8988T (cell line): ENCODE measurements at places on chromosomes 7 and 10.
A peak's percentile ranks its signal among the peaks of the same experiment; 100 is the strongest.

GRCh38 chr7:22671177-22671879 lies 55.7 kb upstream of the IL6 start:
- no peak for DNase-seq

- no peak for DNase-seq
These were observed 87.2 kb downstream of the EZH2 start for GRCh38 chr7:148796841-148797240.

- no peak for DNase-seq
These were observed 60.9 kb downstream of the RELN start for GRCh38 chr7:103928581-103928980.

DNA sequence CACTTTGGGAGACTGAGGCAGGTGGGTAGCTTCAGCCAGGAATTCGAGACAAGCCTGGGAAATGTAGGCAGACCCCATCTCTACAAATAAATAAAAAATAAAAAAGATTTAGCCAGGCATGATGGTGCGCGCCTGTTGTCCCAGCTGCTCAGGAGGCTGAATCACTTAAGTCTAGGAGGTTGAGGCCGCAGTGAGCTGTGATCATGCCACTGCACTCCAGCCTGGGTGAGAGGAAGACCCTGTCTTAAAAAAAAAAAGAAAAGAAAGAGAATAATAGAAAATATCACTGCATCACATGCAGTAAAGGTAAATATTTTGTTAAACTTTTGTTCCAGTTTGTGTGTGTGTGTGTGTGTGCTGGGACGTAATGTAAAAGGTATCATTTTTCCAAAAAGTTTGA lies 3.0 kb downstream of the STRIP2 start:
- no peak for DNase-seq

GRCh38 chr7:12477620-12478019 lies 74.0 kb upstream of the VWDE start:
- DNase-seq: no peak

- no peak for DNase-seq
These were observed 307.2 kb downstream of the SNX13 start for GRCh38 chr7:17633067-17633466.

GRCh38 chr7:150970424-150970823 lies 7.7 kb downstream of the KCNH2 start:
- DNase-seq: no peak

DNA sequence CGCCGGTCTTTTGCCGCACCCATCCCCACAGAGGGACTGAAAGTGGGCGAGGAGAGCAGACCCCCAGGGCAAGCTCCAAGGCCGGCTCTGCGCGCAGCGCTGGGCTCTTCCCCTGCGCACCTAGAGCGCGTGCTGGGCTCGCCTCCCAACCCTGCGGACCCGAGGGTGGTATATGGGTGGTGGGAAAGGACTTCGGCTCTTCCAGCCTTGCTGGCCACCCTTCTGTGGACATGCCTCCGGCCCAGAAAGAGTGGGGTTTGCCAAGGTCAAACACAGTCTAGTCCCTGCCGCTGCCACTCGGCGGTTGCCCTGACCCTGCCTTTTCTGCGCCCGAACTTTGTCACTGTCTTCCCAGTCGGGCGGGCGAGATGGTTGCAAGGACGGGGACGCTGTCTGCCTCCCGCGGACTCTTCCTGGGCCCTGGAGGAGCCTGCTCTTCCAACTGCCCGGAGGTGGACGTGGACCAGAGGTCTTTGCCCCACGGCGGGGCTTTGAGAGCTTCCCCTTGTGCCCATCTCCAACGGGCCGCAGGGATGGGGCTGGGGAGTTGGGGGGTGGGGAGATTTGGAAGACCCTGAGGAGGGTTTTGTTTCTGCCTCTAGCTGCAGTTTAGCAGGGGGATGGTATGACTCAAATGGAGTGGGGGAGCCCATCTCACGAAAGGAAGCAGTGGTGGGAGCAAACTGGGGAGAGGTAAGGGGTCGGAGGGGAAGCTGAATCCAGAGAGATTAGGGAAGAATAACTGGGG lies 1.5 kb downstream of the ADCY1 start:
- DNase-seq: no peak

GRCh38 chr7:50775231-50775630 lies 7.5 kb downstream of the GRB10 start:
- DNase-seq: no peak

DNA sequence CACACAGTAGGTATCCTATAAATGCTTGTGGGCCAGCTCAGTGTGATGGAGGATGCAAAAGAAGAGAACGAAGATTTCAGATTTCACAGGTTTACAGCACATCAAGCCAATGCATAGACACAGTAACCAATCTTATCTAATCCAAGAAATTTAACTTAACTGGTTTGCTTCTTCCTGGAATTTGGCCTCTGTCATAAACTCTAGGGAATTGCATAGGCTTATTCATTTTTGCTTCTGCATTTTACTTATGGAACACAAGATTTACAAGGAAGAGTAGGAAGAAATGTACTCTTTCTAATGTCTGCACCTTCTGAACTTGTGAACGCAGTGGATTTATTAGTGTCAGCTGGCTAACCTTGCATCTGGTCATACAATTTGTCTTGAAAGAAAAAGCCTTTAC lies 389.4 kb upstream of the NPVF start:
- DNase-seq: no peak

GRCh38 chr7:142188846-142189245 lies 69.0 kb downstream of the PRSS58 start:
- no peak for DNase-seq

- DNase-seq: no peak
These were observed 537.1 kb upstream of the POM121L12 start for GRCh38 chr7:52498366-52498765.

DNA sequence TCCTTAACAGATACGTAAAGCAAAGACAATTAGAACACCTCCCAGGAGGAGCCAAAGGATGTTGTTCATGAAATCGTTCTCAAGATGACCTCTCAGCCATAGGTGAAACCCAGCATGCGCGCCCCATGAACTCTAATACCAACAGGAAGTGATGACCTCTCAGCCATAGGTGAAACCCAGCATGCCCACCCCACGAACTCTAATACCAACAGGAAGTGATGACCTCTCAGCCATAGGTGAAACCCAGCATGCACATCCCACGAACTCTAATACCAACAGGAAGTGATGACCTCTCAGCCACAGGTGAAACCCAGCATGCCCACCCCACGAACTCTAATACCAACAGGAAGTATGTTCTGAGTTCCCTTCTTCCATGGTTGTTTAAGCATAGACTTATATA lies 205.2 kb upstream of the ADARB2 start:
- DNase-seq: no peak

GRCh38 chr10:274866-275265 lies 139.6 kb downstream of the ZMYND11 start:
- DNase-seq: no peak

DNA sequence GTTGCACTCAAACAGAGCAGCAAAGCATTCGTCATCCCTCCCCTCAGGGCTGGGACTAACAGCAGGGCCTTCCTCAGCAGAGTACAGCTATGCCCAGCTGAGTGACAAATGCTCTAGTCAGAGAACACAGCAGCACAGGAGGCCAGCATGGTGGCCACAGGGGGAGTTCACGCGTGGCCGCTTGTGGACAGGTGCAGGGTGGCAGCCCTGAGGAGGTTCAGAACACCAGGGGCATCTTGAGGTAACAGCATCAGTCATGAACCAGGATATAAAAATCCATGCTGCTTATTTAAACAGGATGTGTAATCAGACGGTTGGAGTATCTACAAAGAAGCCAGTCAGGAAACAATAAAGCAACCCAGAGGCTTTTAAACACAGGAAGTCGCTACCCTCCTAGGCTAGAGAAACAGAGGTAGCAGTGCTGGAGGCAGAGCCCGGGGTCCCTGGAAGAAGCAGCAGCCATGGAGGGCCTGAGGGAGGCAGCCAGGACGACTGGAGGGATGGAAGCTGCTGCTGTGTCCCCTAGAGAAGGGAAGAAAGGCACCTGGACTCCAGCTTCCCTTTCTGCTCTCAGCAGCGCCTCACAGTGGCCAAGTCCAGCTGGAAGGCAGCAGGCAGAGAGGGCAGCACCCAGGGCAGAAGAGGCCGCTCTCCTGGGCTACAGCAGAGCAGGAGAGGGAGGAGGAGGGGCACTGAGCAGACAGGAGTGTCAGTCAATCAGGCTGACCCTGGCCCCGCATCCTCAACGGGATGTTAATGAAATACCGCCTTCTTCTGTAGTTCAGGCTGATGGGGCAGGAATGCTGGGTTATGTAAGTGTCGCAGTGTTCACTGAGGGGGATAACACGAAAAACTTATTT lies 70.8 kb upstream of the UCN3 start:
- peak; percentile 61 for DNase-seq

DNA sequence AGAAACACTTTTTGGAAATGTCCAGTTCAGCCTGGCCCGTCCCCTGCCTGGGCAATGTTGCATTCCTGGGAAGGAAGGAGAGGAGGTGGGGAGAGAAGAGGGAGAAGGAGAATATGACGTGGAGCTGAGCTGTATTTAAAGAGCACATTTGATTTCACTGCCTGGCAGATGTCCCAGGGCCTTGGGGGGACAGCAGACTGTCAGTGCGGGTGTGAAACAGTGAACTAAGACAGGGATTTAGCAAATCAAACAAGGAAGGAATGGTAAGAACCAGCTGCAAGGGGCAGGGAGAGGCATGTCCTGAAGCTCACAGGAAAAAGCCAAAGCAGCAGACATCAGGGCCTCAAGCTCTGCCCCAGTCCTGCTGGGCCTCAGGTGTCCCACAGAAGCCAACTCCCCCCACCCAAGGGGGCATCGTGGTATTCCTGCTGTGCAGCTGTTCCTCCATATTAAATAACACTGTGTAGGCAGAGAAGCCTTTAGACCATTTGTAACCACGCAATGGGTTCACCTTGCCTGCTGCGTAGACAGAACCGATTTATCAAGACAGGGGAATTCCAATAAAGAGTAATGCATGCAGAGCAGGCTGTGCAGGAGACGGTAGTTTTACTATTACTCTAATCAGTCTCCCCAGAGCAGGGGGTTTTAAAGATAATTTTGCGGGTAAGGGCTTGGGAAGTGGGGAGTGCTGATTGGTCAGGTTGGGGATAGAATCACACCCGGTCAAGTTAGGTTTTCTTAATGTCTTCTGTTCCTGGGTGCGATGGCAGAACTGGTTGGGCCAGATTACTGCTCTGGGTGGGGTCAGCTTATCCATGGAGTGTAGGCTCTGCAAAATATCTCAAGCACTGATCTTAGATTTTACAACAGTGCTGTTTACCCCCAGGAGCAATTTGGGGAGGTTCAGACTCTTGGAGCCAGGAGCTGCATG lies 18.3 kb downstream of the LEP start:
- no peak for DNase-seq

- no peak for DNase-seq
These were observed 245.0 kb downstream of the FOXP2 start for GRCh38 chr7:114659409-114660125.

DNA sequence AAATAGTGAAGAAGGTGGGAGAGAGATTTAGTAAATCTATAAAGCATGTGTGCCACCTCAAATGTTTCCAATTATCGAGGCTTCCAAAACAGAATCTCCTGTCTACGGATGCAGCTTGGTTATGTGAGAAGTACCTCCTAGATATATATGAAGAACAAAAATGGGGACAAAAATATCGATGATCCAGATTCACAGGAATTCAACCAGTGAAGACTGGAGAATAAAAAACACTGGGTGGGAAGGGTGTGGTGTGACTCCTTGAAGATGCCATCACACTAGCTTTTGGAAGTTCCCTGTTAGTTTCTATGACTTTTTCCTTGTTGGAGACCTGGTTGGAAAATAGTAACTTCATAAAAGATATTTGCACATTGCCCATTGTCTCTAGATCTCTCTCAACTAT lies 152.4 kb downstream of the LRRC4 start:
- DNase-seq: no peak

DNA sequence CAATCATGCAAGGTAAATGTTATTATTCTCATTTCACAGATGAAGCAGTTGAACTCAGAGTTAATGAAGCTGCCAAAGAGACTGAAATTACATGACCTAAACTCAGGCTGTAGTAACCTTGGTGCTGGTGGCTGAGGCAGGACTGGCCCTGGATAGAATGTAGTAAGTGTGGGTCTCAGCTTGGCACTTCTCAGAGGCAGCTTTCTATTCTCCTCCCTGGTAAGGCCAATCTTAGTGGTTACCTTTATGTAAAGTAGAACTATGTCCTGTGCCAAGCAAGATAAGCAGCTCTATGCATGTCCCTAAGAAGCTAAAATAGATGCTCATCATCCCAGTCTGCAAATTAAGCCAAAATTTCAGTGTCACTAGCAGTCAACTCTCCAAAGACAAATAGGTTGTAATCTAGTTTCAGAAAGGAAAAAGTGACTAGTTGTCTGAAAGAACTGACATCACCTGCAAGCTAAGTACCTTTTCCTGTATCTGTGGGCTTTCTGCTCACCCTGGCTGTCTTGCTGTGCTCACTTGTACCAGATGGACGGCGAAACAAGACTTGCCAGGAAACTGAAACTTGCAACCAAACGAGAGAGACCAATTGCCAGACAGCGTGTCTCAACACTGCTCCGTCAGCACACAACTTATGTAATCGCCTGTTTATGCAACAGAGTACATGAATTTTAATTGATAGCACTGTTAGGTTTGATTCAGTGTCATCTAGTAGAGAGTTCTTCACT lies 43.7 kb downstream of the CH25H start:
- DNase-seq: no peak

- DNase-seq: no peak
These were observed 139.2 kb upstream of the PTER start for GRCh38 chr10:16297642-16298041.

- no peak for DNase-seq
These were observed 294.6 kb downstream of the RNLS start for GRCh38 chr10:88288320-88289059.

GRCh38 chr7:116441534-116441933 lies 58.0 kb upstream of the CAV2 start:
- no peak for DNase-seq

DNA sequence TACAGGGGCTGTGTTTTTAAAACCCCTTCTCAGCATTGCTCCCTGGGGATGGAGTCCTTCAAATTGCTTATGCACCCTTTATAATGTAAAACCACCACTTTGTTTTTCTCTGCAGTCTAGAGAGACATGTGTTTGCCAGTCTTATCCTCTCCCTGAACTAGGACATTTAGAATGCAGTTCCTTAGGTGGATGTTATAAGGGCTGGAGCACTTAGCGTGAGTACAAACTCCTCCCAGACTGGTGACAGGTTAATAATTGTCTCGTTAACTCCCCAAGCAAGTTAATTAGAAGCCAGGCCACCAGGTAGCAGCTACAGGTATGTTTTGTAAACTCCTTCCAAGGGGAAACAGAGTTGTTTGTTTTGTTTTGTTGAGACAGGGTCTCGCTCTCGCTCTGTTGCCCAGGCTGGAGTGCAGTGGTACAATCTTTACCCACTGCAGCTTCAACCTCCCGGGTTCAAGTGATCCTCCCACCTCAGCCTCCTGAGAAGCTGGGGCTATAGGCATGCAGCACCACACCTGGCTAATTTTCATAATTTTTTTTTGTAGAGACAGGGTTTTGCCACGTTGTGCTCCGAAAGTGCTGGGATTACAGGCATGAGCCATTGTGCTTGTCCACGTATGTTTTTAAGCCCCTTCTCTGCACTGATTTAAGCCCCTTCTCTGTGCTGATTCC lies 100.2 kb downstream of the FAM107B start:
- DNase-seq: no peak
